ENCODE measurements at places on chromosomes 11 and 22.

DNA sequence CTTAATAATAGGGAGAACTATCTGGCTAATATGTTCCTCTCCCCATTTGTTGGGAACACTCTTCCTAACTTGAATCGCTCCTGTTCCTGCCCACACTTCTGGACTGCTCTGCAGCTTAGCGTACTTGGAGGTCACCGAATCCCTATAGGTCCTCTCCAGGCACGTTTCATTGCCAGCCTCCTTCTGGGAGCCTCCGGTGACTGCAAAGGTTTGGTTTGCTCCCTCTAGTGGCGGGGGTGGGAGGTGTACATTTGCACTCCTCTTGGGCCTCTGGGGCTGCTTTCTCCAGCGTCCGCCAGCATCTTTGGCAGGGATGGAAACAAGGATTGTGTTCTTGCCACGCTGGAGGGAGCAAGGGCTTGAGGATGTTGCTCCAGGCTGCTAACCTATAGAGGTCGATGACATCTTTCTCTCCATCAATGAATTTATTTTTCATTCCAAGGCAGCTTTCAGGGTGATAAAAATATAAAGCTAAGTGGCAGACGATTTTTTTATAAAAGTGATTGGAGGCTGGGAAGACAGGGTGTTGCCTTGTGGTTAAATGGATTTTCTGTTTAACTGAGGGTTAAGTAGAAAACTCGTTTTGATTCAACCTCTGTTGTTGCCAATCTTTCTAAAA lies 48.7 kb downstream of the TSPAN18 start:
- peak; percentile 95 for DNase-seq

DNA sequence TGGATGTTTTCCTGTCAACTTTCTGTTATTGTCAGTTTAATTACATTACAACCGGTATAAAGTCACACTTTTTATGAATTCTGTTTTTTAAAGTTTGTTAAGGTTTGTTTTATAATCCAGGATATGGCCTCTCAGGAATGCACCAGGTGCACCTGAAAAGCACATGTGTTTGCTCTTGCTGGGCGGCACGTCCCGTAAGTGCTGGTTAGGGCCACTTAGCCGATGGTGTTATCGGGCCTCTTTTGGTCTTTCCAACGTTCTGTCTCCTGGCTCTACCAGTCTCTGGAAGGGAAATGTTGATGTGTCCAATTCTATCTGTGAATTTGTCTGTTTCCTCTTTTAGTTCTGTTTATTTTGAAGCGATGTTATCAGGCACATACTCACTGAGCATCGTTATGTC lies 695.7 kb downstream of the BRD1 start:
- no peak for DNase-seq

DNA sequence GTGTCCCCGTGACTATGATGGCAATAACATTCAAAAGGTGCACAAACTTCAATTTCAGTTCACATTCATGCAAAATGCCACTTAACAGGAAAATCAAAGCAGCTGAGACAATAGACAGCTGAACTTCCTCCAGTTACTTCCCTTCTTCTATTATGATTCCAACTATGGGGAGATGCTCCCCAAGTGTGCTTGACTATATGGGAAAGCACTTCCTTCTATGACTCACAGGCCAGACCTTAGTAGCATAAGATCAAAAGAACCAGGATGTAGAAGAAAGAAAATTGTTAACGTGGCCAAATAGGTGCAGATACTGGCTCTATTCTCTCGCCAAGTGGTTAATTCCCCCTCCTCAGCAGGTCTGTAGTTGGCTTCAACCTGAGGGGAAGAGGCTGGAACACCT lies 7.8 kb upstream of the FAT3 start:
- DNase-seq = no peak

DNA sequence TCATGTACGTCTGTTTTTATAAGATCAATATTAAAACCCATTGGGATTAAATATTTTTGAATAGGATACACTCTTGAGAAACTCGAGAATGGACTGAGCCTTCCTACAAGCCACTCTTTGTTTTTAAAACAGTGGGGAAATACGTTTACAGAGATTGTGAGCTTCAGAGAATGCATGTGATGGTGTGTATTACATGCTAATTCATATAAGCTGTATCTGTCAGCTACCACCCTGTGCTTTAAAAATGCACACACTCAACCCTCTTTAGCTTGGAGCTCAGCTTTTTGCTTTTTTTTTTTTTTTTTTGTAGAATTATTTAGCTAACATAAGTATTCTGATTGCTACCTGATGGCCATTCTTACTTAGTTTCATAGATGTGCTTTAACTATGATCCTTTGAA lies 46.3 kb upstream of the ASPHD2 start:
- no peak for DNase-seq

GRCh38 chr11:82988936-82989627 lies 82.6 kb downstream of the RAB30 start:
- peak; percentile 13 for DNase-seq

DNA sequence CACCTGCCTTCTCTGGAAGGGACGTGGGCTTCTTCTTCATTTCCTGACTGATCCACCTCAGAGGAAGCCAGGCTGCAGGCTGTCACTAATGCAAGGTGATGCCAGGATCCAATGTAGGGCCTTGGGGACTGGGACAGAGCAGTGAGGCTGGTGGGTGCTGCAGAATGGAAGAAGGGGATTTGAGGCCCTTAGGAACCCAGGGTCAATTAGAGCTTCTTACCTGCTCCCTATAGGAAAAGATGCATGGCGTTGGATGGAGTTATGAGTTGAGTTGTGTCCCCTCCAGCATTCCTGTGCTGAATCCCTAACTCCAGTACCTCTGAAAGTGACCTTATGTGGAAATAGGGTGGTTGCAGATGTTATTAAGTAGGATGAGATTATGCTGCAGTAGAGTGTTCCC lies 190.4 kb downstream of the MIAT start:
- DNase-seq = no peak

DNA sequence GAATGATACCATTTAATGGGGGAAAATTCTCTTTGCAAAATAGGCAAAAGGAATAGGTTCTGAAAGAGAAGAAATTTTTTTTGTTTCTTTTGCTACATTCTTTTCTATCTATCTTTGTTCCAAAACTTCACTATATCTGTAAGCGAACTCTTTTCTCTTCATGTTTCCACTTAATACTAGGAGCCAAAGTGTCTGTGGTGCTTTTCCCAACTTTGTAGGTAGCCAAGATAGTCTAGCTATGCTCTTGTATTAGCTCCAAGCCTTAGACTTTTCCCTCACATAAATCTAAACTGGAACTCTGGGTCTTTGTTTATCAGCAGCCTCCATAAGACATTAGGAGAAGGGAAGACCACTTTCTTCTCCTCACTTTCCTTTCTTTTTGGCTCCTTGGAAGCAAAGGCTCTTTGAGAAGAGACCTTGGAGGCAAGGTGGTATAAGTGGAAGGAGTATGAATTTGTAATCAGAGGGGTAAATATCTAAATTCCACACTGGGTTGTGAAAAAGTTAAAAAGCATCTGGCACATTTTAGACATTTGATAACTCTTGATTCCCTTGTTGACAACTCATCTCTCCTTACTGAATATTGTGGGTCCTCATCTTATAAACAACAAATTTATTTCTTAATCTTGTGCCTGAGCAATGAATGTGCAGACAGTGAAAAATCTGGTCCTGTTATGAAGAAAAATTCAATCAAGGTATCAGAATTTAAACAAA lies 130.0 kb downstream of the EHF start:
- no peak for DNase-seq

DNA sequence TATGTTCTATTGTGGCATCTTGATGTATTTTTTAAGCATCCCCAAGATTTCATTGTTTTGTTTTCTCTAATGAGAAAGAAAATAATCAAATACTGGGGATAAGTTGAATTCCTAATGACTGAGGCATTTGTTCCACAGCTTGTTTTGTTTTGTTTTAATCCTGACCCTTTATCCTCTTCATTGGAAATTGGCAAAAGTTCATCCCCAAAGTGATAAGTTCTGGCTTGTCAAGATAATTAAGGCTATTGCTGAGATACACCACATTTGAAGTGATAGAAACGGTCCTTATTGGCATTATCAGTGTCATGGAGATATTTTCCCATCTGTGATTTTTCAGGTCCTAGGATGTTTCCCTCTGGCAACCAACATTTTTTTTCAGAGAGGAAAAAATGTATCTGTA lies 65.0 kb downstream of the SLC36A4 start:
- no peak for DNase-seq

DNA sequence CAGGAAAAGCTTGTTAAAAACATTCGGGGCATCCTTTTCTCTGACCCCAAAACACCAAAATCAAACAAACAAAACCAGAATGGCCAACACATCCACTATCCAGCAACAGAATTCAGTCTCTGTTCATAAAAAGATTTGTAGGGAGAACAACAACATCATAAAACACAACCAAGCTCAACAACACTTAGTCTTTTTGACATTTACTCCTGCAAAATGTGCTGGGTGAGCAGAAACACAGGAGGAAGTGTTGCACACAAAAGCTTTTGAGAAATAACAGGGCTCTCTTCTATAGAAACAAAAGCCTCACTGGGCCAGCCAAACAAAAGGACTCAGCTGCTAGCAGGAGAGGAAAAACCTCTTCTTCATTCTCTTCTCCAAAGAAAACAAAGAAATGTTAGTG lies 736.0 kb upstream of the CCDC90B start:
- DNase-seq = no peak

- DNase-seq = peak; percentile 62
These were observed 2.5 kb upstream of the NPAS4 start for GRCh38 chr11:66418168-66418985.

DNA sequence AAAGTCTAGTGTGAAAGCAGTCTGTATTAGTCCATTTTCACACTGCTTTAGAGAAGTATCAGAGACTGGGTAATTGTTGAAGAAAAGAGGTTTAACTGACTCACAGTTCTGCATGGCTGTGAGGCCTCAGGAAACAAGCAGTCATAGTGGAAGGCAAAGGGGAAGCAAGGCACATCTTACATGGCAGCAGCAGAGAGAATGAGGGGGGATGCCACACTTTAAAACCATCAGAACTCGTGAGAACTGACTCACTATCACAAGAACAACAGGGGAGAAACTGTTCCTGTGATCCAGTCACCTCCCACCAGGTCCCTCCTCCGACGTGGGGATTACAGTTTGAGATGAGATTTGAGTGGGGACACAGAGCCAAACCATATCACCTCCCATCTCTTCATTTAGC lies 13.8 kb upstream of the TUBA8 start:
- no peak for DNase-seq

Measured in NCI-H82 (cell line).